ENCODE measurements at places on chromosomes 11 and 22.

DNA sequence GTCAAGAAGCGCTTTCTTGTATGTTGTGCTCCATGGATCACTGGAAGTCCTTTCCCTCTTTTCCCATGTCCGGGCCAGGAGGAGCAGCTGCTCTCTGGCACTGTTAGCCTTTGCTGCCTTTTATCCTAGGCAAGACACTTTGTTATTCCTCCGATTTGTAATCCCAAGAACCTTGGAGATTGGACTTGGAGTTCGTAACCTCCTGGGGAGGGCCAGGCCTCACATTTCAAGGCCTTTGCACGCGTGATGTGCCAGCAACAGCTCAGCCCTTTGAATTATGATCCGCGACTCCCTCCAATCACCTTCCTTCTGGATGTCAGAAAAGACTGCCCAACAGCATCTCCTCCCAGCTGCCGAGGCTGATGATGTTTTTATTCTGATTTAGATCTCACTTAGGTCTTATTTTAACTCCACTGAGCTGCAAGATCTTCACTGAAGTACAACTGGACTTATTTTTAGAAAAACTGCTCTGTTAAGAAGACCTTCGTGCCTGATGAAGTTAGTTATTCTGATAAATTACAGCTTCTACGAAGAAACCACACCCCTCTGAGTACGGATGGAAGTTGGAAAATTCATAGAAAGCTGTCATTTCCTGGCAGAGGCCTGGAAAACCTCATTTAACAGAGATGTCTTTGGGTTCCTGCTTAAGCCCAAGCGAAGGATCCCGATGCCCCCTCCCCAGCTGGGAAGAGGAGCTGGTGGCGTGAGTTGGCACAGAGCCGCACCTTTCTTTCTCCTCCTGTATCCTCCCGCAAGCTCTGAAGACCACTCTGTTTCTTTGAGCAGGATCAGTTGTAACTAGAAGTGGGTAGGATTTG, 62.4 kb downstream of the PARVB start:
- no peak for DNase-seq

DNA sequence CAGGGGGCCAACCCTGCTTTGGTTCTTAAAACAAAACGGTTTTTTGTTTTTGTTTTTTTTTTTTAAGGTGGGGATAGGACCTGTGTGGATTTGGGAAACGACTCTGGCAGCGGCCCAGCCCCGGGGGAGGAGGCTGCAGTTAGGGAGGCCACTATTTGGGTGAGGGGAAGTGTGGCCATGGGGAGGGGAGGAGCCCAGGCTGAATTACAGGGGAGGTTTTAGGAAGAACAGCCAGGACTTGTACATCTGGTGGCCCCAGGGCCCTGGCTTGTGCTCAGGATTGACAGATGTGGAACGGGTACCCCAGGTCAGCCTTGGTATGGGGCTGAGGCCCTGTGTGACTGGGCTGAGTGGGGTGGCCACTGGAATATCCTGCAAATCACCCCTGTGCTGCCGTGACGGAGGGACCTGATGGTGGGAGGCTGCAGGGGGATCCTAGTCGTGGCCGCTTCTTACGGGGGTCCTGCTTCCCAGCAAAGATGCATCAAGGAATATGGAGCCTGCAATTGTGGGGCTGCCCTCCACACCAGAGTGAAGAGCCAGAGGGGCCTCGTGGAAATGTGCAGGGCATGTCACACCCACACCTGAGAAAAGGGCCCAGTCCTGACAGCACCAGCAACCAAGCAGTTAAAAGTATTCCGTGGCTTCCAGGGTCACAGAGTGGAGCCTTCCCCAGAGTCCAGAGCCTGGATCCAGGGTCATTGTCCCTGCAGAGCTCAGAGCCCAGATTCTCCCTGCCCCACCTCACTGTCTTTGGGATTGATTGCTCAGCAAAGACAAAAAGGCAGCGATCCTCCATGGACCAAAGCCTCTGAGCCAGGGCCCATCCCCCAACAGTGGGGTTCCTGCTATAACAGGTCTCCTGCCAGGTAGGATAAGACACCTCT, 55.2 kb upstream of the WNT7B start:
- DNase-seq: no peak

- DNase-seq: no peak
These were observed 1.8 kb downstream of the CEND1 start for GRCh38 chr11:788009-788640.

GRCh38 chr11:75632450-75632849, 36.4 kb downstream of the MAP6 start:
- DNase-seq: no peak

- DNase-seq: no peak
These were observed 4.5 kb upstream of the SMARCB1 start for GRCh38 chr22:23782252-23782651.

GRCh38 chr11:76978818-76979217, 55.4 kb upstream of the B3GNT6 start:
- DNase-seq: no peak

- no peak for DNase-seq
These were observed 18.1 kb downstream of the TMPRSS13 start for GRCh38 chr11:117910941-117911655.

DNA sequence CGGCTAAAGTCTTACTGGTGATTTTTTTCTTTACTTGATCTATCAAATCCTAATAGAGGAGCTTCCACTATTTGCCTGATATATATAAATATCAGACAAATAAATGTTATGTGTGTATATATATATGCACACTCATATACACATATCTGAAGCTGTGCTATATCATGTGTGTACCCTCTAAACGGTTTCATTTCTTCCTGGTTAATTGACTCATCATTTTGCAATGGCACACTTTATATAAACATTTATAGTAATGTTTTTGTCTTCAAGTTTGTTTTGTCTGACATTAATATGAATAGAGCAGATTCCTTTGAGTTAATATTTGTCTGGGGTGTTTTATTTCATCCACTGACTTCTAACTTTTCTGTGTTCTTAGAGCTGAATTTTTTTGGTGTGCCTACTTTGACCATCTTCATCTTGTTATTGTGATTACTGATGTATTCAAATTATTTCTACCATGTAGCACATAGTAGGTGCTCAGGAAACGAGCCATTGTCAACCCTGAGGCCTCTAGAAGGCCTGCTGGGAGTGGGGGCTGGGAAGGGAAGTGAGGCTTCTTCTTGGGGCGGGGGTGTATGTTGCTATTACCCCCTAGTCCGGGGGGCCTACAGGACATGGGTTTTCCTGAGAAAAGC, 82.6 kb downstream of the LRRC32 start:
- DNase-seq: no peak

GRCh38 chr22:28223826-28224225, 304.8 kb upstream of the PITPNB start:
- no peak for DNase-seq

- no peak for DNase-seq
These were observed 72.0 kb downstream of the SLC5A12 start for GRCh38 chr11:26649884-26650283.

- no peak for DNase-seq
These were observed 46.2 kb downstream of the BLID start for GRCh38 chr11:122069707-122070360.

Data from activated CD4-positive, alpha-beta T cell treated with anti-CD3 and anti-CD28 coated beads, Interleukin-2, amount 50 U/mL, for 1 hour (primary cell).